Activated T-cell treated with anti-CD3 and anti-CD28 coated beads, Interleukin-2, amount 50 U/mL, for 72 hours (primary cell): ENCODE measurements at places on chromosomes 12 and 14. TPM values are rescaled to one million over a fixed set of nuclear protein-coding genes. Genes with fewer than 3 reads are reported as not detected.

The INHBC gene
- not detected for total RNA-seq

DNA sequence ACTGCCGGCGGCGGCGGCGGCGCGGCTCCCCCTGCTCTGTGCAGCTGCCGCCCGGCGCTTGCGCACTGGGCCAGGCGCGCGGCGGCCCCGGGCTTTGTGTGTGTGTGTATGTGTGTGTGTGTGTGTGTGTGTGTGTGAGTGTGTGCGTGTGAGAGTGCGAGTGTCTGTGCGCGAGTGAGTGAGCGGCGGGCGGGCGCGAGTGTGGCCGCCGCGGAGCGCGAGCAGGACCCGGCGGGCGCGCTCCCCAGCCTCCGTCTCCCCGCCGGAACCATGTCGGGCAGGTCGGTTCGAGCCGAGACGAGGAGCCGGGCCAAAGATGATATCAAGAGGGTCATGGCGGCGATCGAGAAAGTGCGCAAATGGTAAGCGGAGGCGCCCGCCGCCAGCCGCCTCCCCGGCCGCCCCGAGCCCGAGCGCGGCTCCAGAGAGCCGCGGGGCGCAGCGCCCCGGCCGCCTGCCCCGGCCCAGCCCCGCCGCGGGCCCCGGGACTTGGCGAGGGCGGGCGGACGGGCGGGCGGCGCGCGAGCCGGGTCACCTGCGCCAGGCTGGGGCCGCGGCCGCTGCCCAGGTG is at the start of gene BCL7A:
Gene BCL7A, plus strand, starts transcription at position 63 of the 571 bp plus-strand sequence. Its CDS starts 208 bp downstream, at position 271.
- H3K27me3 ChIP-seq, result peaks cover 20% of the 10 kb centered on the region
- H3K36me3 ChIP-seq, result peaks cover 4% of the 10 kb centered on the region
- H3K4me3 ChIP-seq, result peak within 1 kb of the TSS; percentile 91
- H3K4me1 ChIP-seq, result peaks cover 13% of the 10 kb centered on the region
- DNase-seq, result peak; percentile 59
- peak within 1 kb of the TSS; percentile 56 for H3K27ac ChIP-seq

- no peaks in the 10 kb centered on the region for H3K36me3 ChIP-seq
- no peak overlapping the region for H3K27ac ChIP-seq
- H3K27me3 ChIP-seq, result peaks cover 17% of the 10 kb centered on the region
- no peak overlapping the region for H3K4me3 ChIP-seq
- H3K4me1 ChIP-seq, result peaks cover 18% of the 10 kb centered on the region
Observed at GRCh38 chr12:80170915-80171314, 71.6 kb downstream of the OTOGL start.

The NR4A1 gene
- 113 TPM for total RNA-seq

DNA sequence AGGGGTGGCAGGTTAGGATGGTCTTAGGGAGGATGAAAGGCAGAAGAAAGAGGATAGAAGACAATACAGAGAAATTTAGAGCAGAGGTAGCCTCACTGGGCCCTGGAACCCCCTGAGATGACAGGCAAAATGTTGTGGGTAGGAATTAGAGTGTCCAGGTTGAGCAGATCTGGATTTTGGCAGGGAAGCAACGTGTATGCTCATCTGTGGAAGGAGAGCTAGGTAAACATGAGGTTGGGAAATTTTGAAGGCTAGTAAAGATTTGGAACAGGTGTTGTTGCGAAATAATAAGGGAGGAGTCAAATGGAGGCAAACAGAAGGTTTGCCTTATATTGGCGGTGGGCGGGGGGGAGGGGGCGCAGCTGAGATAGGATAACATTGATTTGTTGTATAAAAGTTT is 5.3 kb downstream of the HSD17B6 start:
- H3K27ac ChIP-seq, result no peak overlapping the region
- no peaks in the 10 kb centered on the region for H3K36me3 ChIP-seq
- H3K4me3 ChIP-seq, result no peak overlapping the region
- no peaks in the 10 kb centered on the region for H3K27me3 ChIP-seq

GRCh38 chr14:58836303-58836974 is 198.7 kb downstream of the DACT1 start:
- H3K27ac ChIP-seq, result no peak overlapping the region
- no peak for DNase-seq
- H3K36me3 ChIP-seq, result no peaks in the 10 kb centered on the region

The SLC15A4 gene
- total RNA-seq, result 19.8 TPM

DNA sequence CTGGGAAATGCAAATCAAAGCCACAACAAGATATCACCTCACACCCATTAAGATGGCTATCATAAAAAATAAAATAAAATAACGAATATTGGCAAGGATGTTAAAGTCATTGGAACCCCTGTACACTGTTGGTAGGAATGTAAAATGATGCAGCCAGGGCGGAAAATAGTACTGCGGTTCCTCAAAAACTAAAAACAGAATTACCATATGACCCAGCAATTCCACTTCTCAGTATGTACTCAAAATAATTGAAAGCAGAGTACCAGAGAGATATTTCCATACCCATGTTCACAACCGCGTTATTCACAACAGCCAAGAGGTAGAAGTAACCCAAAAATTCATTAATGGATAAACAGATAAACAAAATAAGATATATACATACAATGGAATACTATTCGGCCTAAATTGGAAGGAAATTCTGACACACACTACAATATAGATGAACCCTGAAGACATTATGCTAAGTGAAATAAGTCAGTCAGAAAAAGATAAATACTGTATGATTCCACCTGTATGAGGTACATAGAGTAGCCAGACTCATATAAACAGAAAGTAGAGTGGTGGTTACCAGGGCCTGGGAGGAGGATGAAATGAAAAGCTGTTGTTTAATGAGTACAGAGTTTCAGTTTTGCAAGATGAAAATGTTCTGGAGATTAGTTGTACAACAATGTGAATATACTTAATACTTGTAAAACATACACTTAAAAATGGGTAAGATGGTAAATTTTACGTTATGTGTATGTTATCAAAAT is 84.6 kb downstream of the TXNDC16 start:
- H3K4me1 ChIP-seq, result peaks cover 18% of the 10 kb centered on the region
- no peaks in the 10 kb centered on the region for H3K27me3 ChIP-seq
- H3K27ac ChIP-seq, result no peak overlapping the region
- H3K4me3 ChIP-seq, result no peak overlapping the region
- peaks cover 2% of the 10 kb centered on the region for H3K36me3 ChIP-seq
- no peak for DNase-seq

DNA sequence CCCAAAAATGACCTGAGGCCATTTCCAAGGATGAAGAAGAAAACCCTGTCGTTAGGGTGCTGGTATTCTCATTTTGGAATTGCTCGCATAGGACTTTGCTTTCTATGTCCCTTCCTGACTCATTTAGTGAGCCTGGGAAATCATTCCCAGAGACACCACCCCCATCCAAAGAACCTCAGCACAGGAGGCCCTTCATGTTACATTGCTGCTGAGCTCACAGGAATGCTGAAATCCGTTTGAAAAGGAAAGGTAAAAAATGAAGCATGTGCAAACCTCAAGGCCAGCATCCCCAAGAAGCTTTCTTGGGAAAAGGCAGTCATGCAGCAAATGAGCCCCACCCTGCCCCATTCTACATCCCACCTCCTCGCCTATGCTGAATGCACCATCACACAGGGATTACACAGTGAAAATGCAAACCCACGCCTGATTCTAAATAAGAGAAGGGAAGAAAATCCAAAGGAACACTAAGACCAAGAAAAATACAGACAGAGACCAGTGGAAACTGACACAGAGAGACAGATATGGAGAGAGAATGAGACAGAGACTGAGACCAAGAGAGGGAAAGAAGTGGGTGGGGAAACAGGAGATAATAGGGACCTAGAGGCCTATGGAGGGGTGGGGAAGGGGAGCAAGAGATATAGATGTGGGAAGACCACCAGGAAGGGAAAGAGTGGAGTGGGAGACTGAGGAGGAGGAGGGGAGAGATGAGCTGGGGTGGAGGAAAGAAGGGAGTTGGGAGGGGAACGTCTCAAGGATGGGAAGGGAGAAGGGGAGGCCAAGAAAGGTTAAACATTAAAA is 33.5 kb downstream of the NIN start:
- H3K36me3 ChIP-seq, result peaks cover 4% of the 10 kb centered on the region
- no peaks in the 10 kb centered on the region for H3K27me3 ChIP-seq
- H3K4me1 ChIP-seq, result peaks cover 52% of the 10 kb centered on the region
- no peak for DNase-seq
- no peak overlapping the region for H3K27ac ChIP-seq
- no peak overlapping the region for H3K4me3 ChIP-seq

The CNIH1 gene
- total RNA-seq, result 86.7 TPM

The C3AR1 gene
- 0.19 TPM for total RNA-seq

DNA sequence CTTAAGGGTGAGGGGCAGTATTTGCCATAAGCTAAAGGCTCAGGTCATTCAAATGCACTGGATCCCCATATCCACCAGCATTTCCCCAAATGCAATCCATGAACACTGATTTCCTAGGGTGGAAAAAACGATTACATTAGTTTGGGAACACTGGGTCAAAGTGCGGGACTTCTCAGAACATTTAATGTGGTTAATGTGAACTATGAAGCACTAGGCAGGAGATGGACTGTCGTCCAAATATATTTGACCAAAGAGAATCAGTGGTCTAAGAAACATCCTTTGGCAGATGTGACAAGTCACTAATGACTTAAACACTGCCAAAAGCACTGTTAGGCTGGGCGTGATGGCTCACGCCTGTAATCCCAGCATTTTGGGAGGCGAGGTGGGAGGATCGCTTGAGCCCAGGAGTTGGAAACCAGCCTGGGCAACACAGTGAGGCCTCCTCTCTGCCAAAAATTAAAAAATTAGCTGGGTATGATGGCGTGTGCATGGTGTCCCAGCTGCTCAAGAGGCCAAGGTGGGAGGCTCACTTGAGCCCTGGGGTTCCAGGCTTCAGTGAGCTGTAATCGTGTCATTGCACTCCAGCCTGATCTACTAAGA is 205.4 kb downstream of the CALM1 start:
- H3K36me3 ChIP-seq, result no peaks in the 10 kb centered on the region
- H3K4me1 ChIP-seq, result no peaks in the 10 kb centered on the region
- H3K27me3 ChIP-seq, result peaks cover 15% of the 10 kb centered on the region
- no peak overlapping the region for H3K27ac ChIP-seq

The MBD6 gene
- total RNA-seq, result 148 TPM

DNA sequence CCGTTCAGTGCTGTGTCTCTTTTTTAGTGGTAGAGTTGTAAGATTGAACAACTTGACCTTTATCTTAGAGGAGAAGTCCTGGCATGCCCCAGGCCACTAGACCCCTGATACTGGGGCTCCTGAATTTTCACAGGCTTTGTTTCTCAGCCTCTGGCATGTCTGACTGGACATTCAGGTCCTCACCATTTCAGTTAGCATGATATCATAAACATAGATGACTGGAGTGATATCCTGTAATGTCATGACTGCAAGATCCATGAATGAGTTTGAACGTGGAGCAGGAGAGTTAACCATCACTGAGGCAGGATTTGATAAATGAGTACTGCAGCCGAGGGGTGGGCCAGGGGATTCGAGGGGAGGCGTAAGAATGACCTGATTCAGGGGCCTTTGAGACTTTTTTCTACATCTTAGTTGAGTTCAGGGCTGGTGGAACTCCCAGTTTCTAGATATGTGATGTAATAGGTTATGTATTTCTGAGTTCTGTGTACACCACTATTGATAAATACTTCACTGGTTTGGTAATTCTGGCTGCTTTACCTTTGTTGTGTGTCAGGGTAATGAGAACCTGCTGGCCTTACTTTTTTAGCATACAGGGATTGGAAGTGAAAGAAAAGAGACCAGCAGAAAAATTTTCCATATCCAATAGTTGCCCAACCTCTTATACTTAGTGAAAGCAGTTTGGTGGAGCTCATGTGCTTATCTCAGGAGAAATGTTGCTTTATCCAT is 217.0 kb downstream of the SYNE2 start:
- H3K4me1 ChIP-seq, result peaks cover under 1% of the 10 kb centered on the region
- no peak overlapping the region for H3K27ac ChIP-seq
- H3K27me3 ChIP-seq, result no peaks in the 10 kb centered on the region
- DNase-seq, result no peak

The FGF6 gene
- not detected for total RNA-seq

GRCh38 chr14:75188520-75189268 is 12.3 kb upstream of the TMED10 start:
- H3K36me3 ChIP-seq, result no peaks in the 10 kb centered on the region
- H3K27me3 ChIP-seq, result peaks cover 27% of the 10 kb centered on the region
- H3K4me1 ChIP-seq, result peaks cover 8% of the 10 kb centered on the region

- H3K27me3 ChIP-seq, result peaks cover 47% of the 10 kb centered on the region
- DNase-seq, result no peak
- H3K4me1 ChIP-seq, result no peaks in the 10 kb centered on the region
- no peak overlapping the region for H3K27ac ChIP-seq
Observed at GRCh38 chr14:95817271-95817670, 59.4 kb upstream of the TUNAR start.

- DNase-seq, result no peak
- H3K36me3 ChIP-seq, result no peaks in the 10 kb centered on the region
- peaks cover 30% of the 10 kb centered on the region for H3K27me3 ChIP-seq
- H3K4me1 ChIP-seq, result peaks cover 8% of the 10 kb centered on the region
Observed at GRCh38 chr14:34231626-34232025, 230.4 kb downstream of the SPTSSA start.

DNA sequence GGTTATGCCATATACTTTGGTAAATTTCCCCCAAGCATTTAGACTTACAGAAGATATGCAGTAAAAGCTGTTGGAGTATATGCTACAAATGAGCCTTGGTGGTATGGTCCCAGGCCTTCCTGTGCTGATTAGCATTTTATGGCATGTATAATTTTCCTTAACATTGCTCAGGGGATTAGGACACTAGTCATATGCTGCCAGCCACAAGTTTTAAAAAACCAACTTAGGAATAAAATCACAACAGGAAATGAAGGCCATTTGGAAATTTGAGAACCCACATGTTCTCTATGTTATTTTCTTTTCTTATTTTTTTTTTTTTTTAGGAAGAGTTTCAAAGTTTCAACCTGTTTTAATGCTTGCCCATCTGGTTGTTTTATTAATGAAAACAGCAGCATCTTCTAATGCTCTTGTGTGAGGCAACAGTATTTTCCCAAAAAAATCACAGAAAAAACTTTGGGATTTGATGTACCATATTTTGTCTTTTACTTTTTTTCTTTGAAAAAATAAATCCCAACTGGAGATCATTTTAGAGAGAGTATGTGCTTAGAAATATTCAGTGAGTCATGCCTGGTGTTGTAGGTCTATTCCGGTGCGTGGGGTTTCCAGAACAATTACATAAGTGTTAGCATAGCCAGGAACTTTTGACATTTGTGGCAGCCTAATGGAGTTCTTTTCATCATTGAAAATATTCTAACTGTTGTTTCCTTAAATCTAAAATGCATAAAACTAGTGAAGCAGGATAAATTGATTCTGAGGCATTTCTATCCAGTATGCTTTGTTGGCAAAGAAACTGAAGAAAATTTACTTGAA is 21.7 kb upstream of the DUSP6 start:
- H3K4me1 ChIP-seq, result peaks cover 39% of the 10 kb centered on the region
- H3K36me3 ChIP-seq, result no peaks in the 10 kb centered on the region
- H3K27me3 ChIP-seq, result no peaks in the 10 kb centered on the region
- H3K4me3 ChIP-seq, result no peak overlapping the region
- H3K27ac ChIP-seq, result no peak overlapping the region

DNA sequence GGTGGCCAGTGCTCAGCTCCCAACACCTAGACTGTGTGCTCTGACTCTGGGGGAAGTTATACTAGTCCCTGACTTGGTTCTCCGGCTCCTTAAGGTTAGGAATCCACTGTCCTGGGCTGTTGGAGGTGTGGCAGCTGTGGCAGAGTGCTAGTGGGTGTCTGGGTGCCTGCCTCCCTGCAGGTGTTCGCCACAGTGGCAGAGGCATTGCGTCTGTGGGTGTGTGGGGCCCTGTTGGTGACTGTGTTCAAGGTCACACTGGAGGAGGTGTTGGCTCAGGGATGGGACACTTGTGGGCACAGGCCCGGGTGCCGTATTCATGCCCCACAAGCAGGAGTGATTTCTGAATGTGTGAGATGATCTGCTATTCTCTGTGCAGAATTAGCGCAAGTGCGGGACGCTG is 467.4 kb downstream of the TMEM121 start:
- no peak overlapping the region for H3K4me3 ChIP-seq
- H3K36me3 ChIP-seq, result no peaks in the 10 kb centered on the region
- H3K4me1 ChIP-seq, result peaks cover 46% of the 10 kb centered on the region
- no peak overlapping the region for H3K27ac ChIP-seq
- DNase-seq, result no peak

The CCDC196 gene
- total RNA-seq, result not detected
